ENCODE measurements at places on chromosomes 12 and 14. TPM values are rescaled to one million over a fixed set of nuclear protein-coding genes. Genes with fewer than 3 reads are reported as not detected.

The KLRC1 gene
- not detected for total RNA-seq

The TMEM119 gene
- not detected for total RNA-seq

The KCNC2 gene
- total RNA-seq = not detected

The CMA1 gene
- not detected for total RNA-seq

The SLC6A15 gene
- 40.5 TPM for total RNA-seq
